Right atrium auricular region (tissue), 2 donors: ENCODE measurements at places on chromosomes 12 and 14. TPM values are rescaled to one million over a fixed set of nuclear protein-coding genes. Genes with fewer than 3 reads are reported as not detected.

GRCh38 chr14:68716698-68717097, 76.2 kb downstream of the ZFP36L1 start:
- no peaks in the 10 kb centered on the region for H3K36me3 ChIP-seq
- no peak overlapping the region for H3K4me3 ChIP-seq
- H3K27me3 ChIP-seq, result no peaks in the 10 kb centered on the region
- no peak overlapping the region for H3K27ac ChIP-seq

DNA sequence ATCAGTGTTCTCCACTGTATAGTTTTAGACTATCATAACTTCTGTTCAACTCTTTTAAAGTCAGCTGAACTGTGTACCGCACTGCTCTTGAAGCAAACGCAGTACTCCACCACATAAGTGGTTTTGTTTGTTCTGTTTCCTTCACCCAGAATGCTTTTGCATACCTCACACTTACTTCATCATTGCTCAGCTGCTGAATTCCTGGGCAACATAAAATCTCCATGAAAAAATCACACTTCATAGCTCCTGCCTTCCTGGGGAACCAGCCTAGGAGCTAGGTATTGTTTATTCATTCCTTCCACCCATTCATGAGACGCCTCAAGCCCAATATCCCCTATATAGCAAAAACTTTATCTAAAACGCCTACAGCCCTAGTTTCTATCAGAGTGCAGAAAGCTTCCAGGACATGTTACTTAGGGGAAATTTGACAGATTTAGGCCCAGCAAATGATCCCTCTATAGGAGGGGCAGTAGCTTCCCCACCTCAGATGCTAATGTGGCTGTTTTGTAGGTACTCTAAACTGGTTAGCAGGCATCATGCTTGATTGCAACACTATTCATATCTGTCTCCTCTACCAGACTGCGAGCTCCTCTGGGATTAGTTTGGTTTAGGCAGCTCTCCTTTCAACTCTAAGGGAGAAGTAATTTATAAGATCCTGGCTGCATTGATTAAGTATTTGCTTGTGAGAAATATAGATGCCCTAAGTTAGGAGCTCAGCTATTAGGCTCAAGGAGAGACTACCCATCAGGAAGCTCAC, 44.5 kb downstream of the LRRC9 start:
- H3K4me1 ChIP-seq, result no peaks in the 10 kb centered on the region
- no peak overlapping the region for H3K4me3 ChIP-seq
- H3K27ac ChIP-seq, result no peak overlapping the region

DNA sequence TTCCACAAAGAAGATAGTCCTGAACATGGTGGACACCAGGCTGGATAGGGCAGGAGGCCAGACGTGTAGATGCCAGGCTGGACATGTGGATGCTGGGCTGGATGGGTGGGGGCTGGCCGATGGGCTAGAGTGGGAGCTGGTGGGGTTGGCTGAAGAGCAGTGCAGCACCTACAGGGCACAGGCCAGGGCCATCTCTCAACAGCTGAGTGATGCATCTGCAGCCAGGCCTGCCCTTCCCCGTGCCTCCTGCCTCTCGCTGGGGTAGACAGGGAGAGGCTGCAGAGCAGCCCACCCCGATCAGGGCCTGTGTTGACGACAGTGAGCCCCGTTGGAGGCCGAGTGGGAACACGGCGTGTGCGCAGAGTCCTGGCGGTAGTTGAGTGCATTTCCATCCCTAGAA, 39.3 kb downstream of the EP400 start:
- no peaks in the 10 kb centered on the region for H3K4me1 ChIP-seq
- H3K36me3 ChIP-seq, result peaks cover 89% of the 10 kb centered on the region
- H3K27me3 ChIP-seq, result no peaks in the 10 kb centered on the region
- DNase-seq, result no peak

GRCh38 chr12:25384893-25385248, 134.1 kb upstream of the KRAS start:
- no peak for DNase-seq
- H3K36me3 ChIP-seq, result no peaks in the 10 kb centered on the region
- no peaks in the 10 kb centered on the region for H3K27me3 ChIP-seq
- no peaks in the 10 kb centered on the region for H3K4me1 ChIP-seq
- peak overlapping the region; percentile 99 for H3K27ac ChIP-seq

DNA sequence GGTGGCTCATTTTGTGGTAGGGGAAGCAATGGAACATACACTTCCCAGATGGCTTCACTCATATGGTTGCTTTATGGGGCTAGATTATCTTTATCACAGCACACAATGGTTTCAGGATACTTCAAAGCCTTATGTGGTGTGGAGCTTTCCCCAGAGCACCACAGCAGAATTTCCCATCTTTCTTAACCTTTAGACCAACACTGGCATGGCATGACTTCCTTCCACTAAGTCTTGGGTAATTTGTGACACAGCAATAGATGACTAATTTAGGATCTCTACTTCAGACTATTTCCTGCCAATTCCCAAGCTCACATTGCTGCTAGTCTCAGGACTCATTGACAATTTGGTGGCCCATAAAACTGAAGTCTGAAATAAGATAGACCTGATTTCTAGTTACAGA, 36.9 kb upstream of the DCN start:
- H3K4me1 ChIP-seq, result no peaks in the 10 kb centered on the region
- no peak overlapping the region for H3K4me3 ChIP-seq
- H3K27ac ChIP-seq, result no peak overlapping the region
- H3K27me3 ChIP-seq, result no peaks in the 10 kb centered on the region
- no peak for DNase-seq

GRCh38 chr14:104245075-104245474, 106.7 kb downstream of the KIF26A start:
- no peak for DNase-seq
- H3K4me1 ChIP-seq, result no peaks in the 10 kb centered on the region
- no peaks in the 10 kb centered on the region for H3K27me3 ChIP-seq
- H3K4me3 ChIP-seq, result no peak overlapping the region
- H3K27ac ChIP-seq, result no peak overlapping the region
- no peaks in the 10 kb centered on the region for H3K36me3 ChIP-seq

GRCh38 chr12:25959071-25959961, 834 bp downstream of the RASSF8 start:
- peak; percentile 80 for DNase-seq
- H3K27me3 ChIP-seq, result no peaks in the 10 kb centered on the region
- peak overlapping the region; percentile 85 for H3K4me3 ChIP-seq
- no peaks in the 10 kb centered on the region for H3K4me1 ChIP-seq

- H3K4me1 ChIP-seq, result no peaks in the 10 kb centered on the region
- H3K4me3 ChIP-seq, result no peak overlapping the region
- no peak for DNase-seq
- no peak overlapping the region for H3K27ac ChIP-seq
- H3K36me3 ChIP-seq, result no peaks in the 10 kb centered on the region
- no peaks in the 10 kb centered on the region for H3K27me3 ChIP-seq
Measured at GRCh38 chr14:61574514-61574807, 120.9 kb upstream of the HIF1A start.

GRCh38 chr12:65707051-65707450, 117.2 kb upstream of the HMGA2 start:
- DNase-seq, result no peak
- H3K27ac ChIP-seq, result no peak overlapping the region
- no peaks in the 10 kb centered on the region for H3K27me3 ChIP-seq
- H3K4me3 ChIP-seq, result no peak overlapping the region

DNA sequence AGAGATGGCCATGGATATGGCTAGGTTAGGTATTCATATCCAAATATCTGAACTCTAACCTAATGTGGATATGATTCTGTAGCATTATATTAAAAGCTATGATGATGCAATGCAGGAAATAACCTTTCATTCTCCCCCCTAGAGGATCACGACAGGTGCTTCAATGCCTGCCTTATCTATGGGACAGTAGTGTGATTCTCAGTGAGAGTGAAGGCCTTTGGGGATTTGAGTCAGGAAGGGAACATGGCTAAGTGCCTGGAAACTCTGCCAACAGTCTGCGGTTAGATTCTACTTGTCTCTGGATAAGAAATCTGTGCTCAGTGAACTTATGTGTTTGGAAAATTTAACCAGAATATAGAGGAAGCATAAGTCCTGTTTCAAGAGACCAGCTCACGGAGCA, 81.8 kb downstream of the SLC38A1 start:
- no peak for DNase-seq
- H3K4me1 ChIP-seq, result no peaks in the 10 kb centered on the region
- no peaks in the 10 kb centered on the region for H3K36me3 ChIP-seq
- H3K27me3 ChIP-seq, result no peaks in the 10 kb centered on the region
- H3K27ac ChIP-seq, result no peak overlapping the region

DNA sequence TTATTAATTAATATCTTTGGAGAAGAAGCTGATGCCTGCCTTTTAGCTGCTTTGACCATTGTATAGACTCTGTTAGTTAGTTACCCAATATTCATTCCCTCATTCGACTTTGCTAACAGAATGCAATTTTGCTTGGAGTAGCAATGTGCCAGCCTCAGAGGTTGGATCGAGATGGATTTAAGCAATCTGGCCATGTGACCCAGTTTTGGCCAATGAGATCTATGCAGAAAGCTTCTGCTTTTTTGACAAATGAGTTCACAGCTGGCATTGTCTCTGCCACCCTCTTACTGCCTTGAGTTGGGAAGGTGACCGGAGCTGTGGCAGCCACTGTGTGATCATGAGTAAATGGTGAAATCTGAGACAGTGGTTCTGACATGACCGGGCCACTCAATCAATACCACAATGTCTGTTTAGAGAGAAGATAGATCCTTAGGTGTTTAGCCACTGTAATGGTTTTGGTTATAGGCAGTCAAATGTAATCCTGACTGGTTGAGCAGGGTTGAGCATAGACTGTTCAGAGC, 74.9 kb upstream of the MED13L start:
- no peak overlapping the region for H3K27ac ChIP-seq
- H3K4me1 ChIP-seq, result no peaks in the 10 kb centered on the region
- DNase-seq, result no peak
- H3K4me3 ChIP-seq, result no peak overlapping the region
- H3K36me3 ChIP-seq, result no peaks in the 10 kb centered on the region

- peak; percentile 75 for DNase-seq
- no peaks in the 10 kb centered on the region for H3K36me3 ChIP-seq
- H3K27ac ChIP-seq, result peak overlapping the region; percentile 63
- no peak overlapping the region for H3K4me3 ChIP-seq
Measured at GRCh38 chr14:68460541-68460940, 332.3 kb downstream of the ZFP36L1 start.

The OR4K15 gene
- total RNA-seq, result not detected

DNA sequence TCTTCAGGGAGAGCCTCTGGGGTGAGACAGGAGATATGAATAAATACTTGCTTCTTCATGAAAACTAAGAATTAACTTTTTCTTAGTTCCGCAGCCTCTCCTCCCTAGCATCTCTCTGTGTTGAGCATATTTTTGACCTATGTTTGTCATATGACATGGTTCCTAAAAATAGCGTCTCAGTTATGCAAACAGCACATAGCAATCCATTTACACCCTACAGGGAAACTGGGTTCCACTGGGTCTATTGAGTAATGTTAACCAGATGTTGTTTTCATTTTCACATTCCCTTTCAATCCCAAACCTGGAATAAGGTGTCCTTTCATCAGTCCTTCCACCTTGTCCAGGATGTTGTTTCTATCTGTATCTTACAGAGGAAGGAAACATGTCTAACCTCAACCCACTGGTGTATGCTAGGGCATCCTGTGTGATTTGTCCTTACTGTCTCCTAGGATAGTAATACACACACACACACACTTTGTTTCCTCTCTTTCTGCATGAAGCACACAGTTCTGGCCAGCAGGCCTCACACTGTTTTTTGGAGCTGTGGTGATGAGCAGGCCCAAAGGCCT, 1543.5 kb downstream of the AACS start:
- DNase-seq, result no peak
- H3K36me3 ChIP-seq, result no peaks in the 10 kb centered on the region
- no peak overlapping the region for H3K4me3 ChIP-seq
- no peaks in the 10 kb centered on the region for H3K27me3 ChIP-seq

GRCh38 chr14:99389174-99389826, 91.4 kb downstream of the SETD3 start:
- no peak overlapping the region for H3K4me3 ChIP-seq
- no peaks in the 10 kb centered on the region for H3K27me3 ChIP-seq
- no peaks in the 10 kb centered on the region for H3K4me1 ChIP-seq
- DNase-seq, result no peak

DNA sequence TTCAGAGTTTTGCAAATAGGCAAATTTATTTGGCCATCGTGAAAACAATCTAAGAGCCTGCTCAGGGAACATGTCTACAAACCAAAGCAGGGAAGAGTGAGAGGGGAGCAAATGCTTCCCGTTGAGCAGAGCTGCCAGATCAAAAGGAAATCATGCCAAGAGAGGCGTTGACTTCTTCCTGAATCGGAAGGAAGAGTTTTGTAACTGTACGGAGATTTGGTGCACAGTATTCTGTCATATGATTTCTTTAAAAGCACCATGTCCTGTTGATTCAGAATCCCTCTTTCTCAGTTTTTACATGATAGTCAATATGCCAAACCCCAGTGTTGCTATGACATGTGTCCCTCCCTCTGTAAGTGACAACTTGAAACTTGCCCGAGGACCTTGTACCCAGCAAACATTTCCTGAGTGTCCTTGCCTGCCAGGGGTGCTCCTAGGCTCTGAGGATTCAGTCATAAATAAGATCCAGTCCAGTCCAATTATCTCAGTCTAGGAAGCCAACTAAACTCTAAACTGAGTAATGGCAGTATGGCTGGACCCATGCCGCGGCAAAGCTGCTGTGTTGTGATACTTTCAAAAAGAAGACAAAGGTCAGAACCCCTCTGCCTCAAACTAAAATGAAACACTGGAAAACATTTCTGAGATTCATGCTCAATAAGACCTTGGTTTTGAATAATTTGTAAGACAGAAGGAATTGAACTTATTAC, 300.1 kb upstream of the FKBP4 start:
- H3K4me1 ChIP-seq, result peaks cover 58% of the 10 kb centered on the region
- peak overlapping the region; percentile 20 for H3K27ac ChIP-seq
- no peaks in the 10 kb centered on the region for H3K27me3 ChIP-seq
- H3K4me3 ChIP-seq, result no peak overlapping the region
- no peak for DNase-seq

GRCh38 chr12:129184127-129184928, 331.1 kb downstream of the GLT1D1 start:
- no peaks in the 10 kb centered on the region for H3K4me1 ChIP-seq
- no peak overlapping the region for H3K4me3 ChIP-seq

GRCh38 chr12:114444422-114445279, 38.7 kb upstream of the TBX5 start:
- H3K27ac ChIP-seq, result peak overlapping the region; percentile 88
- no peaks in the 10 kb centered on the region for H3K4me1 ChIP-seq
- peak overlapping the region; percentile 56 for H3K4me3 ChIP-seq
- no peak for DNase-seq
- no peaks in the 10 kb centered on the region for H3K27me3 ChIP-seq

GRCh38 chr14:71538938-71539649, 393.1 kb upstream of the RGS6 start:
- H3K4me1 ChIP-seq, result peaks cover 25% of the 10 kb centered on the region
- no peaks in the 10 kb centered on the region for H3K36me3 ChIP-seq
- no peak for DNase-seq
- no peaks in the 10 kb centered on the region for H3K27me3 ChIP-seq
- H3K27ac ChIP-seq, result no peak overlapping the region

- H3K36me3 ChIP-seq, result no peaks in the 10 kb centered on the region
- H3K4me3 ChIP-seq, result peak overlapping the region; percentile 12
- DNase-seq, result peak; percentile 90
- no peaks in the 10 kb centered on the region for H3K4me1 ChIP-seq
Measured at GRCh38 chr12:124655698-124656516, 88.5 kb upstream of the NCOR2 start.
